Right kidney (tissue), 9 donors: ENCODE measurements at places on chromosomes 2 and 18.

DNA sequence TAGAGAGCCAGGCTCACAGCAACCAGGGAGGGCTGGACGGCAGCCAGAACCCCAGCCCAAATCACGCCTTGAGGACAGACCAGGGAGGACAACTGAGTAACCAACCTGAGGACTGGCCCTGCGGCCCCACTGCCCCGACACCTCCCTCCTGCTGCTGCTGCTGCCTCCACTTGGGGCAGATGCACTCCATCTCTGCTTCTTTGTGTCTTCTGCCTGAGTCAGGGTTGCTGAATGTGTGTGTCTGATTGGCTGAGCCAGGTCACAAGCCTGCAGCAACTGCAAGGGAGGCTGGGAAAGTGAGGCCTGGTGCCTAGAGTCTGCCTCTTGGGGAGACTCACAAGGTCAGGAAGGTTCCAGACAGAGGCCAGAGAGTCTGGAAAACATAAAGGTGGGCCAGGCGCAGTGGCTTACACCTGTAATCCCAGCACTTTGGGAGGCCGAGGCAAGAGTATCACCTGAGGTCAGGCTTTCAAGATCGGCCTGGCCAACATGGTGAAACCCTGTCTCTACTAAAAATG, 83.4 kb downstream of the ZFP36L2 start:
- peak; percentile 7 for DNase-seq

GRCh38 chr2:62547854-62548253, 41.9 kb upstream of the TMEM17 start:
- DNase-seq = no peak

DNA sequence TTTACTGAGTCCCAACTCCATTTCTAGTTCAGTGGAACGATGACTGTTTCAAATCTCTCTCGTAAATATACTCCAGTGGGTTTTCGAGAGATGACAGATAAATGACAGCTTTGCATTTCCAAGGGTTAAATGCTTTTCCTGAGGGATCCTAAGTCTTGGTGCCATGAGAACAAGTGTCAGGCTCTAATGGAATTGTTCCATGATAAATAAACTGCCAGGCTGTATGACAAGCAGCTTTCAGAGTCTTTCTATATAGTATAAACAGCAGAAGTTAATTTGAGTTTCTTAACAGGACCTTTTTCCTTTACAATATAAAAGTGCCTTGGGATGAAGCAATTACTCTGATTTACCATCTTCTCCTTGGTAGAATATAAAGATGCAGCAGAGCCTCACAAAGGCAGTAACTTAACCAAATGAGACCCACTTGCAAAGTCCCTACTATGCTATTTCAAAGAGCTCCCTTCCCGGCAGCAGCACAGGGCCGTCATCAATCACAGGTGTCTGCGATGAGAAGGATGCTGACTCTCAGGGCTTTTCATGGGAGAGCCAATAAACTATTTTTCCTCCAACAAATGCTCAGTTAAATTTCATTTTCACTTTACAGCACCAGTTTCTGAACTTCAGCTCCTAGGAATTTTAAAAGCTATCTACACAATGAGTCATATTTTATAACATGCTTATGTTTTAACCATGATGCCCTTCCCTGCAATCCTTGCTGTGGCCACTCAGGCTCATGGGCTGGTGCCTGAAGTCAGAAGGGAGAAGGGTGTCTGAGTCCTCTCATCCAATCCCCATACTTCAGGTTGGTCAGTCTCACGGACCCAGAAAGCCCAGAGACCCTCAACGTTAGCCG, 123.8 kb downstream of the AFF3 start:
- no peak for DNase-seq

- peak; percentile 43 for DNase-seq
These were observed 56.1 kb upstream of the SLC35G4 start for GRCh38 chr18:11553098-11553940.
